ENCODE measurements at places on chromosomes 11 and 22.

DNA sequence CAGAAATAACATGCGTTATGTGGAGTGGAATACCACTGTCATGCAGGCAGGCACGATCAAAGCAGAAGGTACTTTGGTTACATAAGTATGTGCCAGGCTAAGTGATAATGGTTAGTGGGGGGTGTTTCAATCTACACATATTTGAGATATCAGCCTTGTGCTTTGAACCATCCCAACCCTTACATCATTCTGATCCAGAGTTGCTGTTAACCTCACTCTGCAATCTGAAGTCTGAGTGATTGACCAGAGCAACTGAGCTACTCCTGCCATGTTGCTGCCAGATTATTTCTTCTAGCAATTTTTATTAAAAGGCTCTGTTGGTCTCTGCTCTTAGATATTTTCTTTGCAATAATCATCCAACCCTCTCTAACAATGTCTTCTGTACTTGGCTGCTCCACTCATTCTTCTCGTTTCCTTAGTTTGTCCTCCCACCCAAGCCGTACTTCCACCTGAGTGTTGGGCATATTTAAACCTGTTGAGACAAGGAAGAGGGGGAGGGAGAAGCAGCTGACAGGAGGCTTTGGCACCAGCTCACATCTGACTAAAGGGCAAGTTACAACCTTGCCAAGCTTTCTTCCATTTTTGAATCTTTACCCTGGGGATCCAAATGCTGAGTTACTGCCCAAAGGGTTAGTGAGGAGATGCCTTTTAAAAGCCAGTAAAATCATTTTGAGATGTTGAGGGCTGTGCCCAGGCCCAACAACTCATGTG lies 114.1 kb upstream of the SESN3 start:
- no peak for DNase-seq

GRCh38 chr11:108586600-108586999 lies 7.0 kb downstream of the EXPH5 start:
- no peak for DNase-seq

- no peak for DNase-seq
These were observed 161.5 kb downstream of the CACNA1I start for GRCh38 chr22:39731881-39732555.

GRCh38 chr11:72642043-72642883 lies 32.0 kb downstream of the PDE2A start:
- DNase-seq = peak; percentile 3

DNA sequence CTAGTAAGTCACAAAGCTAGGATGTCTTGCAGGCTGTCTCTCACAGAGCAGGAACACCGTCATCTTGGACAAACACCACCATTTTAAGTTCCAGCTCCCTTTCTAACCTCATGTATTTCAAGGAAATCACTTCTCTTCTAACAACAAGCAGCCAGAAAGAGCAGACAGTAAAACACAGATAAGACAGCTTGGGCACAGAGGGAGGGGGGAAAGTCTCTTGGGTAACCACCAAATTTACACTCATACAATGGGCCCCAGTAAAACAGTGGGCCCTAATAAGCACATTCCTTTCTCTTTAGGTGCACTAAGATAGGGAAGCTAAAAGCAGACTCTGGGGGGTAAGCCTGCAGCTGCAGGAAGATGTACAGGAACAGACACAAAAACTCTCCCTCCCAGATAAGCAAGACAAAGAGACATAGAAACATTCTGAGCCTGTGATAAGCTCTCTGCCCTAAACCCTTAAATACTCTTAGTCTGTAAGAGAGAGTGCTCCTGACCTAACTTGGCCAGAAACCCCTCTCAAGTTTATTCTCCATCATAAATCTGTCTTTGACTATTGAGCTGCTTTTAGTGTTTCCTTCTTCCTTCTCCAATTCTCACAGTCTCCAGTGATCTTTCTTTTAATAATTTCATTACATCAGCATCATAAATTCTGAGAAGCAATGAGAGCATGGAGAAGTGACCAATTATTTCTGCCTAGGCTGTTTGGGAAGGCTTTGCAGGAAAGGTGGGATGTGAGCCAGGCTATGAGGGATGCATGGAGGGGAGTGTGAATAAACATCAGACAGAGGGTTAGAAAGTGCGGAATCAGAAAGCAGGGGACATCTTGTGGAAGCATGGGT lies 7.4 kb downstream of the OR10D3 start:
- no peak for DNase-seq

DNA sequence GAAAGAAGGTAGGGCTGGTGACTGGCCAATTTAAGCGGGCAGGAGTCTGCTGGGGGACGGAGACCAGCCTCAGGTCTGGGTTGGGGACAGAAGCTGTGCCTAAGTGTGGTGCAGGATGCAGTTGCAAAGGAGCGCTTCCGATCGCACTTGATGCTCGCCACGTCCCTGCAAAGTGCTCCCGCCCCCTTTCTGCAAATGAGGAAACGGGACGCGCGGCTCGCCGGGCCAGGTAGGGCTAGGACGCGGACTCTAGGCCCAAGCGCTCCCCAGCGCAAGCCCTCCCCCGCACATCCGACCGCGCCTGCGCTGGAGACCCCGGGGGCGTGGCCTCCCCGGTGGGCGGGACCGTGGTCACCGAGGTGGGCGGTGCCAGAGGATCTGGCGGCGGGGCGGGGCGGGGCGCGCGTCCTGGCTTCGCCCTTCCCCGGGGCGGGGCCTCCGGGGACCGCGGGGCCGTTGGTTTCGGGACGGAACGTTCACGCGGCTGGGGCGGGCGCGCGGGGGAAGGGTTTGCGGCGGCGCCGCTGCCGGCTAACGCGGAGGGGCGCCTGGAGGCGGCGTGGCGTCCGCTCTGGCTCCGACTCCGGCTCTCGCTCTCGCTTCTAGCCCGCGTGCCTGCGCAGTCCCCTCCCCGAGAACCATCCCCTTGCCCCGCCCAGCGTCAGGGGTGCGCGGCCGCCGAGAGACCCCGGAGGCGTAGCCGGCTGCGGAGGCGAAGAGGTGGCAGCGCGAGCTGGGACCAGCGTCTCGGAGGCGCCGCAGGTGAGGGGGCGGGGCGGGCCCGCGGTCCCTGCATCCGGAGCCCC lies at the start of gene FAM118A:
Gene FAM118A, plus strand, starts transcription at position 513 of the 806 bp plus-strand sequence. CDS start 12,446 bp downstream, outside the sequence.
- peak; percentile 92 for DNase-seq

DNA sequence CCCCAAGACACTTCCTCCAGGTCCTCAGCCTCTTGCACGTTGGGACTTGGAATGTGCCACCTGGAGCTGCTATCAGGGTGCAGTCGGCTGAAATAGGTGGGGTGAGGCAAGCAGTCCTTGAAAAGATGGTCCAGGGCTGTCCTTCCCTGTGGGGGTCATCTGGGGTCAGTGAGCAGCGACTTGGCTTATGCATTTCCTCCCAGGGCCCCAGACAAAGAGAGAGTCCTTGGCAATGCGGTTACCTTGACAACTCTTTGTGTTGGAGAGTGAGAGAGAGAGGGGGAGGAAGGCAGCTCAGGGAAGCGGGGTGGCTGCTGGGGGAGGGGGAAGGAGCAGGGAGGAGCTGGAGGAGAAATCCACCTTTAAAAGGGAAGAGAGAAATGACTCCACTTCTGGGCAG lies 93.8 kb downstream of the MIAT start:
- DNase-seq = no peak

All from CD4-positive, alpha-beta T cell treated with Interferon gamma for 1 hour (primary cell).